ENCODE measurements at places on chromosomes 7 and 10.
A peak's percentile ranks its signal among the peaks of the same experiment; 100 is the strongest.

- DNase-seq = no peak
Measured at GRCh38 chr10:51547941-51548340, 151.5 kb downstream of the CSTF2T start.

- DNase-seq = no peak
Measured at GRCh38 chr10:62561151-62561550, 187.0 kb downstream of the ZNF365 start.

DNA sequence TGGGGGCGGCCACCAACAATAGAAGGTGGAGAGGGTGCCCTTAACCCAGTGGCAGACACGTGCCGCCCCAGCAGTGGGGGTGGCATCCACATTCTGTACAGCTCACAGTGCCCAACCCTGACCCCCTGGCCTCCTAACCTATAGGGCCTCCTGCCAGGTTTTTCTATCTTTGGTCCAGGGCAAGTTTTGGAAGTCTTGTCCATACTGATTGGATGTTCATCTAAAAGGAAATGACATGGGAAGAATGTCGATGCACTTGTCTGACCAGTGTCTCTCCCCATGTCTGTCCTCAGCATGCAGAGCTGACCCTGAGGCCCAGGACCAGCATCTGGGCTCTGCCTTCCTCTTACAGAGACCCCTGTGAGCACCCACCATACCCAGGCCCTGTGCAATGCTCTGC, 32.3 kb upstream of the ANTXRL start:
- no peak for DNase-seq

DNA sequence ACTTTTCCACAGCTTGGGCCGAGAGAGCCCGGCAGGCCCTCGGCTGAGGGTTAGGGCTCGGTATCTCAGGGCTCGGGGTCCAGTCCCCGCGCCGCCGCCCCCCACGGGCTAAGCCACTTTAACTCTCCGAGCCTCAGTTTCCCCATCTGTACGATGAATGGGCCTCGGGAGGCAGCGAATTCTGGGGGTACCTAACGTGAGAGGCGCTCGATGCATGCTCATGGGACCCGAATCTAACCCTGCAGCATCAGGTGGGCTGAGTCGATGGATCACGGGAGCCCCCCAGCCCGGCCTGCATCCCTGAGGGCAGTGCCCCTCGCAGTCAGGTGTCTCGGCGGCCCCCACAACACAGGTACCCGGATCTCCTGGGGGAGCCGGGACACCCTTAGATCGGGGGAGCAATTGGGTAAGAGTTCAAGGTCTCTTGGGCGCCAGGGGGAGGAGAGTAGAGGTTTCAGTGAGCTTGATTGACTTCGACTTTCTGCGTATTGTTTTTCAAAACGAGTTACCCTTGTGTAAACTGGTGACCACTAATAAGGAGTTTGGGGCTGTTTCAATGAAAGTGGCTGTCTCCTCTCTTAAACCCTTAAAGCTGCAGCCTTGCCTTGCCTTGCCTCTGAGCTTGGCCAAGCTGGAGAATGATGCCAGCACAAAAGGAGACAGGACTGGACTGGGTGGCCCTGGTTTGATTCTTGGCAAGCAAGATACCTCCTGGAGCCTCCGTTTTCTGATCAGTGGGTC, 631 bp downstream of the POR start:
- peak; percentile 22 for DNase-seq

DNA sequence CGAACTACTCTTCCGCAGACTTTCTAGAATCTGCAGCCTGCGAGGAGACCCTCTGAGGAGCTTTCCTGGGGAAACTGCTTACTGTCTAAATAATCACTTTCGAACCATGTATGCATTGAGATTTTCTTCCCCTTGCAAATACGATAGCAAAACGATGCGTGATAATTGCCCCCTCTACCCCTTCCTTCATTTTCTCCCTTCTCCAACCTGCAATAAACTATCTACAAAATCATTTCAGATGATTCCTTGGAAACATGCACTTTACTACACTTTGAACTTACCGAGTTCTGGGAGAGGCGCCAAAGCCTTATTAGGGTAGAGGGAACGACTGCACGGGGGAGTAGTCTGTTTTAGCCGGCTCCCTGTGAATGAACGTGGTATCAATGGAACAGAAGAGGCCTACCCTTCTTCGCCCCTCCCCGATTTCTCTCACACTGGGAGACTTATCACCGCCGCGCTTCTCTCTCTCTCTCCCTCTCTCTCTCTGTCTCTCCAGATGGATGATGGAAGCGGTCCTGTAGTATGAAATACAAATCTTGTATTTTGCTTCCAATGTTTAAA, at the start of gene FGFBP3:
TSS of gene FGFBP3 (minus strand) at position 370 of the 561 bp plus-strand sequence. CDS start 517 bp downstream, outside the sequence.
- DNase-seq = peak; percentile 38

DNA sequence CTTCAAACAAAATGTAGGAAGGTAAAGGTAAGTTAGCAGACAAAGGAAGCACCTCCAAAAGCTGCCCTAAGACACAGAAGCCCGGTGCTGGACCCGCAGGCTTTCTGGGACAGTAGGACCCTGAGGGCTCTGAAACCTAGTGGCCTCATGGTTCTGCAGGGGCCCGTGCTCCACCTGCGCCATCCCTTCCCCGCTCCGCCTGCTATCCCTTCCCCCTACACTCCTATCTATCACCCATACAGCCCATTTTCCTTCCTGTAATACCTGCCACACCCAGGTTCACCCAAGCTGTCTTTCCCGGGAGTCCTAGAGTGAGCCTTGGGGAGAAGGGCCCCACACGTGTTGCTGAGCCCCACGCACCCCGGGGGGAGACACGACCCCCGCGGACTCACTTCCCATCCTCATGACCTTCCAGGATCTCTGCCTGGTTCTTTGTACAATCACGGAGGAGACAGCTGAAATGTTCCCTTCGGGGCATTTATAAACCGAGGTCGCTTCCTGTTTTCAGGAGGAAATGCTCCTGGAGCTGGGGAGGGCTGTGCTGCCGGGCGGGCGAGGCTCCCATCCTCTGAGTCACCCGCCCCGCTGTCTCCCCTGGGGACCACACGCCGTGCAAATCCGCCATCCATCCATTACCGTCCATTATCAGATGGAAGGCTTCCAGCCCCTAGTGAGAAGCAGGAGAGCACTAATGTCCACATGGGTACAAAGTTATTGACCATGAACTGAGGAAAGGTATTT, 251.7 kb upstream of the PITRM1 start:
- peak; percentile 80 for DNase-seq

- DNase-seq = no peak
Measured at GRCh38 chr10:12780634-12781601, 220.6 kb downstream of the CCDC3 start.

- no peak for DNase-seq
Measured at GRCh38 chr10:113463777-113464176, 89.1 kb upstream of the HABP2 start.

DNA sequence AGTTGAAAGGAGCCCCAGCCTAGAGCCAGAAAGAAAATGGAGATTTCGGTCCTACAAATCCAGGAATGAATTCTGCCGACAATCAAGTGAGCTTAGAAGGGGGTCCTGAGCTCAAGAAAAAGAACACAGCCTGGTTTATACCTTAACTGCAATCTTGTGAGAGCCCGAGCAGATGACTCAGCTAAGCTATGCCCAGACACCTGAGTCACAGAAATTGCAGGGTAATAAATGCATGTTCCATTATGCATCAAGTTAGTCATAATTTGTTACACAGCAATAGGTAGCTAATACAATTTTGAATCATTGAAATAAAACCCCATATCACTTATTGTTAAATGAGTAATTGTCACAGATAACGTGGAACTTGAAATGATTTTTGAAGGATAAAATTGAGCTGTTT, 111.8 kb upstream of the FOXP2 start:
- DNase-seq = peak; percentile 82

DNA sequence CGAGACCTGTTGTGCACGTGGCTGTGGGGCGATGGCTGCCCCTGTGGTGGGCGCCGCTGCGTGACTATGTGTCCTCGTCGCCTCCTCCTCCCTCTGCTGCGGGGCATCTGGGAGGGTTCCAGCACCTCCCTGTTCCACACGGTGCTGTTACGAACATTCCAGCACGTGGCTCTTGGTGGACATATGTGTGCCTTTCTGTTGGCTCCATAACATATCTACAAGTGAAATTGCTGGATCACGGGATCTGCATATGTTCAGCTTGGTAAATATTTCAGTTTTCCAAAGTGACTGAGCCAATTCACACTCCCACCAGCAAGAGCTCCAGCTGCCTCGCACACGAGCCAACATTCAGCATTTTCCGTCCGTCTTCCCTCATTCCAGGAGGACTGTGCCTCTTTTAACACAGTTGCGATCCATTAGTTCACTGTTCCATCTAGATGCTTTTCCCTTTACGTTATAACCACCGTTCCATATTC, 25.1 kb downstream of the SNX8 start:
- no peak for DNase-seq

GRCh38 chr7:47400001-47400400, 181.9 kb downstream of the TNS3 start:
- DNase-seq = no peak

DNA sequence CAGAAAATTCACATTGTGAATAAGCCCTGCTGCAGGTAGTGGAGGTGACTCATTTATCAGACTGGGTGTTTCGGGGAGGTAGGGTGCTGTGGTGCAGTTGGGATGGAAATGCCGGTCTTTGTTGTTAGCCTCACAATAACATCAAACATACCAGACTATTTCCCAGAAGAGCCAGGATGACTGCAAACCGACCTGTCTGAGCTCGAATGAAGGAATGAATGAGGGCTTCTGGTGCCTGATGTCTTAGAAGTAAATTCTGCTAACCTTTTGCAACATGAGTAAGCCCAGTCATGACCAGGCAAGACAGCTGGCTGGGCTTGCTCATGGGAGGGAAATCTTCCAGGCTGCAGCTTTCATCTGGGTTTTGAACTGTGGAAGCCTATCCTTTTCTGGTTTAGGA, 2.4 kb upstream of the VDAC2 start:
- DNase-seq = peak; percentile 60

GRCh38 chr7:105712877-105713276, 131.6 kb upstream of the EFCAB10 start:
- DNase-seq = no peak

DNA sequence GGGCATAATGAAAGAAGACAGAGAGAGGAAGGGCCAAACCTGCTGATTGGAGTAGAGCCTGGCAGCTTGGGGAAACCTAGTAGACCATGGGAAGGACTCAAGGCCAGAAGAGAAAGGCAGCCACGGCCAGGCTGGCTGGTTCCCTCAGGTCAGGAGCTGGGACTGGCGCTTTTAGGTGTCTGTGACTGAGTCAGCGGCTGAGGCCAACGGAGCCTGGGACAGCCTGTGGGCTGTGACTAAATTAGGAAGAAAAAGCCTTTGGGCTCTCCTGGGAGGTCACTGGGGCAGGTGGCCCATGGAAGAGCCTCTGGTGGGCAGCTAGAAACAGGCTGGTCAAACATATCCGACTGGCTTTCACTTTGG, 108.9 kb upstream of the PDCD4 start:
- peak; percentile 57 for DNase-seq

- no peak for DNase-seq
Measured at GRCh38 chr10:34102237-34102673, 712.8 kb downstream of the PARD3 start.

- no peak for DNase-seq
Measured at GRCh38 chr7:100829150-100829716, 1.9 kb upstream of the EPHB4 start.

GRCh38 chr10:33145451-33146188, 187.6 kb upstream of the ITGB1 start:
- DNase-seq = peak; percentile 63

GRCh38 chr10:30171601-30172000, 112.2 kb upstream of the JCAD start:
- DNase-seq = no peak

GRCh38 chr7:101234636-101235035, 3.0 kb downstream of the CLDN15 start:
- no peak for DNase-seq

GRCh38 chr7:27735831-27736230, 4.1 kb upstream of the TAX1BP1 start:
- no peak for DNase-seq

GRCh38 chr10:69980672-69981071, 72.0 kb upstream of the MACROH2A2 start:
- DNase-seq = no peak

DNA sequence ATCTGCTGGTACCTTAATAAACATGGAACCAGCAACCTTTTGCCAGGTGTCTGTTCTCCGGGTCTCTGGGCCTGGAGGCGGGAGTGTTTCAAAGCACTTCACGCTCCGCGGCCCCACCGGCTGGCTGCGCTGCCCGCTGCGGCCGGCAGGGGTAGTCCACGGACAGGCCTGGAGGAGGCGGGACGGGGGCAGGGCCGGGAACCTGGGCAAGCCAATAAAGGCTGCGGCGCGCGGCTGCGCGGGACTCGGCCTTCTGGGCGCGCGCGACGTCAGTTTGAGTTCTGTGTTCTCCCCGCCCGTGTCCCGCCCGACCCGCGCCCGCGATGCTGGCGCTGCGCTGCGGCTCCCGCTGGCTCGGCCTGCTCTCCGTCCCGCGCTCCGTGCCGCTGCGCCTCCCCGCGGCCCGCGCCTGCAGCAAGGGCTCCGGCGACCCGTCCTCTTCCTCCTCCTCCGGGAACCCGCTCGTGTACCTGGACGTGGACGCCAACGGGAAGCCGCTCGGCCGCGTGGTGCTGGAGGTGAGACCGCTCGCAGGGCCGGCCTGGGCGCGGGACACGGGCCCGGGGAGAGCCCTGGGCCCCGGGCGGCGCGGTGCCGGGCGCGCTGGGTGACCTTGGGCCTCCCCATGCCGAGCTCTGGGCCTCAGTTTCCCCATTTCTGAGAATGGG, at the start of gene PPIF:
TSS of gene PPIF (plus strand) at position 244 of the 668 bp plus-strand sequence. CDS start at position 324, 80 bp downstream.
- DNase-seq = peak; percentile 92

- DNase-seq = no peak
Measured at GRCh38 chr10:26509307-26509706, 71.2 kb downstream of the APBB1IP start.

DNA sequence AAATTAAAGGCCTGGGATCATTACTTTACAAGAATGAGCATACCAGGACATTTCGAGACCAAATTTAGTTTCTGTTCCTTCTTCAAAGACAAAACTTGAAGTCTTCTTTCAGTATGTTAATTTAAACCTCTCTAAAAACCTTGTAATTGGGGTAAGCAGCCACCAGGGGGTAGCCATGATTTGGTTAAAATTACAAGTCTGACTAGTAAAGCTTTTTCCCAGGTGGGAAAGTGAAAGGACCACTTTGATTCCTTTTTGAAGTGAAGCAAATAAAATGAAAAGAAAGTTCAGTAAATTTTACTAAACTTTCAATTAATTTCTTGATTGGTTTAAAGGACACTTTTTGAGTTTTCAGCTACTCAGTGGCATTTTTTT, 294.3 kb downstream of the BBS9 start:
- DNase-seq = peak; percentile 16

GRCh38 chr7:40516376-40516775, 381.6 kb downstream of the SUGCT start:
- no peak for DNase-seq

- peak; percentile 26 for DNase-seq
Measured at GRCh38 chr7:121337398-121337797, 8.6 kb downstream of the WNT16 start.

Data from kidney tubule cell (primary cell).